ENCODE measurements at places on chromosomes 7 and 10.
A peak's percentile ranks its signal among the peaks of the same experiment; 100 is the strongest.

- ATAC-seq: no peak
These were observed 187.9 kb downstream of the ZNF365 start for GRCh38 chr10:62562101-62562500.

- ATAC-seq: peak; percentile 57
These were observed 1.9 kb downstream of the FOXK1 start for GRCh38 chr7:4683884-4684565.

- peak; percentile 2 for ATAC-seq
These were observed 15.5 kb downstream of the ZMIZ1 start for GRCh38 chr10:79084012-79084971.

DNA sequence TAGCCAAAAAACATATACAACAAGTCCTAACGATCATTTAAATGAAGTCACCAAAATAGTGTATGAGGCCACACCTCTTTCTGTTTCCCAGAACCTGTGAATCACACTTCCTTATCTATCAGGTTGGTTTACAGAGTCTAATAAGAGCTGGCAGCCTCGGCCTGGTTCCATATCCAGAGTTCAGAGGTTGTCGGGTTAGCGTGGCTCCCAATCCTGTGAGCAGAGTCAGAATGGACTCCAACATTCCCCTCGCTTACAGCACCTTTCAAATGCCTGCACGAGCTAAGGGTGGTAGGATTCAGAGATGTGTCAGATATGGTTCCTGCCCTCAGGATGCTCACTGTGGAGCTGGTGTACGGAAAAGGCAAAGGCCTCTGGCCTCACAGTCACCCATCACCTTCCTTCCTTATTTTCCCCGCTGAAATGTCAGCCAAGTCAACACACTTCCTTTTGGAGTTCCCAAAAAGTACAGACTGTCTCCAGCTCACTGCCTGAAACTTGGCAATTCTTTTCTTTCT, 6.0 kb downstream of the IL15RA start:
- no peak for ATAC-seq

GRCh38 chr7:143300959-143301935, 13.1 kb downstream of the CASP2 start:
- no peak for ATAC-seq

DNA sequence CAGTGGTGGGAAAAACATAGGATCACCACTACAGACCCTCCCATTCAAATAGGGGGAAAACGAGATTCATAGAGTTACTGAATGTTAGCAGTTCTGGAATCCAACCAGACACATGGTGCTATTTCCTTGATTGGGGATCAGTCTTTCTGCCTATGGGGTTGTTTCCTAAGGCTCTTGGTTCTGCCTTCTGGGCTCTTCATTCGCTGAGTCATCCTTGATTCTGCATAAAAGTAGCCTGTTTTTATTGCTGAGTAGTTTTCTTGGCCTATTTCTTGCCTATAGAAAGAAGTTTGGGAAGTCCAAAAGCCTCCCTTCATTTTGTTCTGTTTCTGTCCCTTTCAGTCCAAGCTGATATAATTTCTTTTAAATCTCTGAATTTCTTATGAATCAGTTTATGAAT, 99.3 kb upstream of the OIT3 start:
- ATAC-seq: no peak

- ATAC-seq: no peak
These were observed 17.3 kb downstream of the SRGN start for GRCh38 chr10:69104994-69105790.

GRCh38 chr10:4824791-4825310, 1.2 kb upstream of the AKR1E2 start:
- no peak for ATAC-seq

- ATAC-seq: no peak
These were observed 9.2 kb downstream of the MKX start for GRCh38 chr10:27736396-27736795.

DNA sequence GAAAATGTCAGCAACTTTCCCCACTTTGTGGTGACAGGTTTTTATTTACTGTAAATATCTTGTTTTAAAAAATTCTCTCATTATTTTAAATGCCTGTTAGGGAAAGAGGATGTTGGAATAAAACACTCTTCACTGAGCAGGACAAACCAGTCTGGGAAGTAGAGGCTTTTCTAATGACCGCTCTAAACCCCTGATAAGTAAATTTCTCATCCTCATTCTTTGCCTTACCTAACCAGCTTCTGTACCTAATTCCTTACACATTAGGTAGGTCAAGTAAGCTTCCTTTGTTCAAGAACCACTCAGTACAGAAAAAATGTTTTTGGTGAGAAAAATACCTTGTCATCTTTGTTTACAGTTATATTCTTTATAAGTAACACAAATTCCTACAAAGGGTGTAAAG, 143.6 kb downstream of the GPR85 start:
- ATAC-seq: no peak

DNA sequence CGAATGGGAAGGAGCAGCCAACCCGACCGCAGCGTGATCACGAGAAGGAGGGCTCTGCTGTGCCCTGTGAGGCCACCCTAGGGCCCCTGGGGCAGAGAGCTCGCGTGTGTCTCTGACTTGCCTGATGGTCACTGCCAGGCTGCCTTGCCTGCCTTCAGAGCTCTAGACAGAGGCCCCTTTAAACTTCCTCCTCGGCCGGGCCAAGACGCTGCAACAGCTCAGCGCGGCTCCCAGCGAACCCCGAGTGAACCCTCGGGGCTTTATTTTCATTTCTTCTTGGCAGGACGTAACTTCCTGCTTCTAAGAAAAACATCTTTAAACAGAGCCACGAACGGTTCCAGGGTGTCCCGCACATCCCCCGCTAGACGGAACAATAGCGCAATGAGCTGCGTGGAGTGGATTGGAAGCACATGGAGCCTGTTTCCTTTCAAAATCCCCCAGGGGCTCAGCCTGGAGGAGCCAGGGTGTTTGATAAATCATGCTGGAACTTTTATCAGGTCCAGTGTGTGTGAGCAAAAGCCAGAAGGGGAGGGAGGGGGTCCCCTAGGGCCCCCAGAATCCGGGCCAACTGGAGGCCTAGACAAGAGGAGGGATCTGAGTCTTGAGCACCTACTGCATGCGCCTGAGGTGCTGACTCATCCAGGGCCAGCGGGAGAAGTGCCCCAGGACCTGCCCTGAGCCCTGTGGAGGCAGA, 134.1 kb upstream of the GDF10 start:
- peak; percentile 77 for ATAC-seq

DNA sequence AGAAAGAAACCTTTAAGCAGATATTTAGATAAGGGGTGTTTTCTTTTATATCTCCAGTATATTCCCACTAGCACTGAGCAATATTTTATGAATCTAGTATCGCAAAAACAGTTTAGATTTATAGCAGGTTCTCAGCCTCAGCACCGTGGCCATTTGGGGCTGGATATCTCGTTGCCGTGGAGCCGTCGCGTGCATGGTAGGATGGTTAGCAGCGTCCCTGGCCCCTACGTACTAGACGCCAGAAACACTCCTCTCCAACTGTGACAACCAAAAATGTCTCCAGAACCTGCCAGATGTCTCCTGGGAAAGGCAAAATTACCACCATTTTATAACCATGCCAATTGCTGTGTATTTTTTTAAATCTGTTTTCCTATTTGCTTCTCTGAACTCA, 172.9 kb downstream of the CACNB2 start:
- no peak for ATAC-seq

DNA sequence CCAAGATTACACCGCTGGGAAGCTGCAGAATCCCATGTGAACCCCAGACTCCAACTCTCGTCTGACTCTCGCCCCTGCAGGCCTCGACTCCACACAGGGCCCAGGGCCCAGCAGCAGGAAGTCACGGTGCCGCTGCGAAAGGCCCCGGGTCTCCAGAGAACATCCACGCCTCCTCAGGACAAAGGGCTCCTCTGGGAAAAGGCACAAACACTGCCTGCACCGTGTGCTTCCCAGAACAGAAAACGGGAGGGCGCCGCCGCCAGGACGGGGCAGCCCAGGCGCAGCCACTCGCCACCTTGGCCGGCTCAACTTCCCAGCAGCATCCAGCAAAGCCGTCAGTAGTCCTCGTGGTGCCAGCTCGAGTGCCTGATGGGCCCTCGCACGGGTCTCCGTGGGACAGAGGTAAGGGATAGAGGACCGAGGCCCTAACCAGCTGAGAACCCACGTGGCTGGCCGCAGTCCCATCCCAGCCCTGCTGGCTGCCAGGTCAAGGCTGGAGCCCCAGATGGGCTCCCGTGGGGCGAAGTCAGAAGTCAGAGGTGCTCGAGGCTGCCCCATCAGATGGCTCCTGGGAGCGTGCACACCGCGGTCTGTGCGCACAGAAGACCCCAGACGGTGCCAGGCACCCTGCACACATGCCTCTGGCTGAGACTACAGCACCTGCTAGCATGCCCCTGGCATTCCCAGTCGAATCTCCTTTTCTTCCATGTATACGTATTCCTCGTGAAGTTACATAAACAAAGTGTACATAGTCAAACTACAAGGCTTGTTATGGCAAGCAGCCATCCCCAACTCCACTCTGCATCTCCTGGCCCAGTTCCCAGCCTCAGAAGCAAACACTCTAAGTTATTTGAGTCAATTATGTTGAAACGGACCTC, 60.2 kb downstream of the MAD1L1 start:
- no peak for ATAC-seq

- ATAC-seq: no peak
These were observed 36.7 kb upstream of the HDAC9 start for GRCh38 chr7:18458830-18459229.

DNA sequence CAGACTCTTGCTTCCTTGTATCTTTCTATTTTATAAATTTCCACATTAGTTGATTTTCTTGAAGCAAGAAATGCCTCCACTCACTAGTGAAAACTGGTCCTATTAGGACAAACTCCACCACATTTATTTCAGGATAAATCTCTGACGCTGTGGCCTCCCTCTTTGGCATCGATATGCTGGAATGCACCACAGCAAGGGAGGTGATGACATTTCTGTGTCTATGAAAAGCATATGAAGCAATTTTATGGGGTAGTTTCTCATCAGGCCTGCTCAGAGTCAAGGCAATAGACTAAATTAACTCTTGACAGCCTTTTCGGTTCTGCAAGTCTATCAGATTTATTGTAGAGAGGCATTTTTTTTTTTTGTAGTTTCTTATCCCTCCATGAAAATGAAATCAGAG, 304.4 kb downstream of the ZEB1 start:
- ATAC-seq: no peak

DNA sequence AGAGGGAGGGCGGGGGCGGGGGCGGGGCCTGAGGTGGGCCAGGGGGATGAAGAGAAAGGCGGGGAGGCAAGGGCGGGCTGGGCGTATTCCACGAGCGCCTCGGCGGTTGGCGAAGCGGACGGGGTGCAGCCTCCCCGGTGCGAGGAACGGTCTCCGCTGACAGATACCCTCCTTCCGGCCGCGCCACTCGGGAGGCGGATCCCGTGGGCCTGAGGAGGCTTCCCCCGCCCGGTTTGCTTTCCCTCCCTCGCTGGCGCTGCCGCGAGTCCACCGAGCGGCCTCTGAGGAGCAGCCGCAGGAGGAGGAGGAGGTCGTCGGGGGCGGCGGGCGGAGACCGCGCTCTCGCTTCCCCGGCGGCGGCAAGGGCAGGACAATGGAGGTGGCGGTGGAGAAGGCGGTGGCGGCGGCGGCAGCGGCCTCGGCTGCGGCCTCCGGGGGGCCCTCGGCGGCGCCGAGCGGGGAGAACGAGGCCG, at the start of gene TRIM24:
TSS of gene TRIM24 (plus strand) at position 84 of the 473 bp plus-strand sequence. CDS start at position 374, 290 bp downstream.
- no peak for ATAC-seq

GRCh38 chr7:42285383-42285824, 48.4 kb upstream of the GLI3 start:
- no peak for ATAC-seq

- no peak for ATAC-seq
These were observed 78.3 kb downstream of the WIPF3 start for GRCh38 chr7:29884399-29885272.

DNA sequence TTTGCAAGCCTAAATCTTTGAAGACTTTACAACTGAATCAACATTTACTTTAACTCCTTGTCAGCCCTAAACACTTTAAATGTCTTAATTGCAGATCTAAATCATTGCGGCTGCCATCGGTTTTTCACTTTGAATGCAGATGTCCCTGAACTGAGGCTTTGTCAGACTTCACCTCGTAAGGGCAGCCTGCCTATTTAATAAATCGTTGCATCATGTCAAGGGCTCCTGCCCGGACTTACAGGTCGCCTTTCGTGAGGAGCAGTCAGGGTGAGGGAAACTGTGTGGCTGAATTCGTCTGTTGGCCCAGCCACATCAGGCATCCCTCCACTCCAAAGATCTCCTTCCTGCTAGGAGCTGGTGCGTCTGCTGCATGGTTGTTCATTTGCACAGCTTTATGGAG, 368.2 kb upstream of the NPVF start:
- no peak for ATAC-seq

GRCh38 chr10:75406462-75407223, 5.1 kb upstream of the ZNF503 start:
- ATAC-seq: no peak

DNA sequence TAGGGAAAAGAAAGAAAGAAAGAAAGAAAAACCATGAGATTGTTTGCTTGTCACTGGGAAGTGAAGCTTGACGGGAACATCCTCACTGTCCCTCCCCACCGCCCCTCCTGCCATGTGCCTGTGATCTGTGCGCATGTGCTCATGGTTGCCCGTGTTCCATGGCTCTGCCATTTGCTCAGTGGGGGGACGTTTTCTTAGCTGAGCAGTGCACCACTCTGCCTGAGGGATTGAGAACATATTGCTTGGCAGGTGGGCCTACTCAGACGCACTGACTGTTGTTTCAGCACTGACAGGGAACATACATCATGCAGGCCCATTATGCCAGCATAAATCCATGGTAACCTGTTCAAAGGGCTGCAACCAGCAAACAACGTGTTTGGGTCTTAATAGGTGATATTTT, 747.9 kb upstream of the GALNT17 start:
- no peak for ATAC-seq

DNA sequence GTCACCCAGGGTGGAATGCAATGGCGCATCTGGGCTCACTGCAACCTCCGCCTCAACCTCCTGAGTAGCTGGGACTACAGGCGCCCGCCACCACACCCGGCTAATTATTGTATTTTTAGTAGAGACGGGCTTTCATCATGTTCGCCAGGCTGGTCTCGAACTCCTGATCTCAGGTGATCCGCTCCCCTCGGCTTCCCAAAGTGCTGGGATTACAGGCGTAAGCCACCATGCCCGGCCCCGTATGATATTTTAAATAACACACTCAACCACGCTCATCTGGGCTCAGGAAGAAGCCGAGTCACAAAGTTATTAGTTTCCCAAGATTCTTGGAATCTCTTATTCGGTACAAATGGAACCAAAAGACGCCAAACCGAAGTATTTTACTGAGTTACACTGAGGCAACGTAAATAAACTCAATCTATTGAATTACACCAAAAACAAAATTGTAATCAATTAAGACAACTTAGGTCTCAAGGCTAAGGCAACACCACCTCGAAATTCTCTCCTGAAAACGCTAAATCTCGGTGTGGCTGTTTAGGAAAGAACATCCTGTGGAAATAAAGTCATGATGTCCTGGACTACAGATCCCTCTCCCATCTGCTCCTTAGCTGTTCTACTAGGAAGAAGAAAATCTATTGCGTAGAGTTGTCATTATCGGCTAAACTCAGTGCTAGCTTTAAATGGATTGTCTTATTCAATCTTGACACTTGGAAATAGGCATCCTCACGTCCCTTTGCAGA, 910 bp downstream of the ARHGAP19 start:
- no peak for ATAC-seq

GRCh38 chr10:58856508-58857240, 319.8 kb upstream of the PHYHIPL start:
- ATAC-seq: no peak

Measured in stimulated activated memory B cell treated with anti-CD40 and anti-IgM and Interleukin-4, amounts not matched to agents 10 μg/mL and 1 μg/mL and 100 μg/mL, for 72 hours (primary cell).